ENCODE measurements at places on chromosomes 2 and 18.

GRCh38 chr18:47113796-47114540, 36.3 kb downstream of the HDHD2 start:
- DNase-seq = no peak

- no peak for DNase-seq
These were observed 64.9 kb downstream of the LPIN2 start for GRCh38 chr18:2948038-2948437.

GRCh38 chr2:143936848-143937722, 582.8 kb downstream of the ZEB2 start:
- DNase-seq = peak; percentile 55

GRCh38 chr2:20561637-20562454, 89.1 kb downstream of the HS1BP3 start:
- no peak for DNase-seq

DNA sequence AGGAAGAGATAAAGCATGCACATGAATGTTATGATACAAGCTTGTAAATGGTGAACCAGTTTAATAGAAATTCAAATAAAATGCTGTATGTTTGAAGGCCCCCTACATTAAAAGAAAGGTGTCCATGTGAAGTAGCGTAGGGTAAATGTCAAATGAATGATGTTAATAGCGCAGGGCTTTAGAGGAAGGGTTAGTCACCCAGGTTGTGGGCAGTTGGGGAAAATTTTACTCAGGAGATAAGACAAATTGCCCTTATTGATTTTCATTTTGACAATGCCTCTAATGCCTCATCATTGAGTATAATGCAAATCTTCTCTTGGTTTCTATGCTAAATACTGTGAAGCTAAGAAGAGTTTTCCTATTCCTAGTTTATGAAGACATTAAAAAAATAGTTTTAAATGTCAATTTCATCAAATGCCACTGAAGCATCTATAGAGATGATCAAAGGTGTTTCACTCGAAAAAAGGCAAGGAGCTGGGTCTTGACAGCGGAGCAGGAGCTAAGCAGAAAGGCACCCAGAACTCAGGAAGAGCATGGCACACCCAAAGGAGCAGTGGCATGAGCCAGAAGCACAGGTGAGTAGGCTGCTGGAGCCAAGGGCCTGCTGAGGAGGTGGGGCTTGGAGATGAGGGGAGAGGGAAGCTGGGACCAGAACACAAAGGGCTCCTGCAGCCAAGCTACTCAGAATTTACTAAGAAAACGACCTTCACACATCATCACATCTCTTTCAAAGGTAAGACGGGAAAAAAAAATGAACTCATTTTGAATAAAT, 129.3 kb upstream of the ACKR3 start:
- no peak for DNase-seq

DNA sequence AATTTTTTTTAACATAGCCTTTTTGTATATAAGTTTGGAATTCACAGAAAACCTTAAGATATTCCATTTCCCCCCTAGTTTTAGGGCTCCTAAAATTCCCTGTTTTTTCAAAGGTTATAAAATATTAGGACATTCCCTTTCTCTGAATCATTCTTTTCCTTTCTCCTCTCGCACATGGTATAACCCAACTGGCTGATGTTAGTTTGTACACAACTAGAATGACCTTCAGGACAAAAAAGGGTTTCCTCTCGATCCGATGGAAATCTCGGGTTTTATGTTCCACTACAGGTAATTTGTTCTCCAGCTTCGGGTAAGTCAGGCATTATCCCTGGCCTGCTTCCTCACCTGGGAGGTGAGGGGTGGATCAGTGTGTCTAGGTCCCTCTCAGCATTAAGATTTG, 215.1 kb downstream of the LDLRAD4 start:
- DNase-seq = no peak

DNA sequence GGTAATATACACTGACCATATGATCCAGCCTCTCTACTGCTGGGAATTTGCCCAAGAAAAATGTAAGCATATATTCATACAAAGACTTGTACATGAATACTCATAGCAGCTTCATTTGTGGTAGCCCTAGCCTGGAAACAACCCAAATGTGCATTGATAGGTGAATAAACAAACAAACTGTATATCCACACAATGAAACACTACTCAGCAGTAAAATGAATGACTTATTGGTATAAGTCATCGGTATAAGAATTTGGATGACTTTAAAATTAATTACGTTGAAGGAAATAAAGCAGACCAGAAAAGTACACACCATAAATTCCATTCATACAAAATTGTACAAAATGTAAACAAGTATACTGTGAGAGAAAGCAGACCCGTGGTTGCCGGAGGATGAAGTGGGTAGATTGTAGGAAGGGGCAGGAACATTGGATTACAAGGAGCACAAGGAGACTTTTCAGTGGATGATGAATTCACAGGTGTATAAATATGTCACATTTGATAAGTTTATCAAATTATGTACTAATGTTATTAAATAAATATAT, 376.7 kb downstream of the TDRD15 start:
- DNase-seq = no peak

- peak; percentile 27 for DNase-seq
These were observed 166.5 kb downstream of the RPIA start for GRCh38 chr2:88857951-88858411.

GRCh38 chr2:11270891-11271290, 73.5 kb downstream of the ROCK2 start:
- no peak for DNase-seq

- peak; percentile 59 for DNase-seq
These were observed 54.0 kb downstream of the HRH4 start for GRCh38 chr18:24514439-24514838.

- no peak for DNase-seq
These were observed 491.0 kb upstream of the NXPH2 start for GRCh38 chr2:139271149-139271548.

GRCh38 chr2:22690096-22690495, 694.9 kb upstream of the KLHL29 start:
- no peak for DNase-seq

- DNase-seq = no peak
These were observed 129.7 kb downstream of the IRS1 start for GRCh38 chr2:226669905-226670304.

GRCh38 chr18:24868760-24869237, 408.4 kb downstream of the HRH4 start:
- no peak for DNase-seq

GRCh38 chr2:133317178-133317577, 251.1 kb downstream of the NCKAP5 start:
- no peak for DNase-seq

- no peak for DNase-seq
These were observed 109.4 kb downstream of the TANC1 start for GRCh38 chr2:159077869-159078268.

- no peak for DNase-seq
These were observed 793 bp downstream of the CNRIP1 start for GRCh38 chr2:68318914-68319397.

- DNase-seq = no peak
These were observed 97.3 kb downstream of the RTP5 start for GRCh38 chr2:241966647-241967466.

DNA sequence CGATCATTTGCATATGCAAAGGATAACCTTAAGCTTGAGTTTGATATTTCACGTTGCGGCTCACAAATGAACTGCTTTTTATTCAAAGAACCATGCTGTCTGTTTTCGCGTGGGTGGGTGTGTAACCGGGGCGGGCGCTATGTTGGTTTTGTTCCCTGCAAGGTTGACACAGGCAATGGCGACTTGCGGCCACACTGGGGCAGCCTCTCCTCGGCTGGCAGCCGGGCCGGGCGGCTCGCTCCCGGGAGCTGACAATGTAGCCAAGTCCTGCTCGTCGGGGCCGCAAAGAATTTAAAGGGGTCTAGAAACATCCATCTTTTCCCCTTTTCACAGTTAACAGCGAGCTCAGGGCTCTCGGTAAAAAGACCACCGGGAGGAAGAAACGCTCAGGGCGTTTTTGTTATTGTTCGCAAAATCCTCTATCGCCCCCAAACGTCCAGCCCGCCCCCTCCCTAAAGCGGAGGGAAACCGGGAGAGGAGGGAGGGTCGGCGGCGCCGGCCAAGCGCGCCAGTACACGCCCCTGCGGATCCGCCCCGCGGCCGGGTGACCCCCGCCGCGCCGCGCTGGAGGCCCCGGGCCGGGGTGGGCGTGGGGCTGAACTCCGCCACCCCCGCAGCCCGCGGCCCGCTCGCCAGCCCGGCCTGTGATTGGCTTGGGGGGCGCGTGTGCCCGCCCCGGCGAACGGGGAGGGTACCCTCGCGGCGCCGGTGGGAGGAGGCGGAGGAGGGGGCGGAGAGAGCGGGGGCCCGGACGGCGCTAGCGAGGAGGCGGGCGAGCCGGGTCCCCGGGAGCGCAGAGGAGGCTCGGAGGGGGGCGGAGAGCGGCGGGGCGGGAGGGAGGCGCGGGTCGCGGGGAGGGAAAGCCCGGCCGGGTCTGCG, at the start of gene NEDD4L:
NEDD4L (plus strand) TSS at position 736 of the 879 bp plus-strand sequence. CDS start 435 bp downstream, outside the sequence.
- DNase-seq = peak; percentile 86

- DNase-seq = no peak
These were observed 101.2 kb downstream of the PXDN start for GRCh38 chr2:1642993-1643619.

- DNase-seq = no peak
These were observed 11.6 kb downstream of the CNGA3 start for GRCh38 chr2:98357849-98358248.

GRCh38 chr2:69102041-69102593, 89.1 kb downstream of the ANTXR1 start:
- DNase-seq = no peak

Data from GM13977 (cell line).